Stomach (tissue), 19 donors: ENCODE measurements at places on chromosomes 5 and 9. TPM values are rescaled to one million over a fixed set of nuclear protein-coding genes. Genes with fewer than 3 reads are reported as not detected.

DNA sequence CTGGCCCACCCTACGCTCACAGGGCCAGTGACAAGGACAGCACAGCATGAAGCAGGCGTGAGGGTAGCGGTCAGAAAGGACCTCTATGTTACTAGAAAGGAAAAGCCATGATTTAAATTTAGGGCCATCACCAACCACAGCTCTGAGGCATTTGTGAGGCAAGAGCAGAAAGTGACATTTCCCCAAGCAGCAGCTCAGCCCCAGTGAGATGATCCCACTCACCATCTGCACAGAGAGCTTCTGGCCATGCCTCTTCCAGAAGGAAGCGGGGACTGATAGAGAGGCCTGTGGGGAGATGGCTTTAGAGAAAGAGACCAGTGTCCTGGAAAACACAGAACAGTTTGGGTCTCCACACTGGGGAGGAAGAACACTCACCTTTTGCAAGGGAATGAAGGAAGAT, 413.9 kb downstream of the SPOCK1 start:
- DNase-seq: no peak

DNA sequence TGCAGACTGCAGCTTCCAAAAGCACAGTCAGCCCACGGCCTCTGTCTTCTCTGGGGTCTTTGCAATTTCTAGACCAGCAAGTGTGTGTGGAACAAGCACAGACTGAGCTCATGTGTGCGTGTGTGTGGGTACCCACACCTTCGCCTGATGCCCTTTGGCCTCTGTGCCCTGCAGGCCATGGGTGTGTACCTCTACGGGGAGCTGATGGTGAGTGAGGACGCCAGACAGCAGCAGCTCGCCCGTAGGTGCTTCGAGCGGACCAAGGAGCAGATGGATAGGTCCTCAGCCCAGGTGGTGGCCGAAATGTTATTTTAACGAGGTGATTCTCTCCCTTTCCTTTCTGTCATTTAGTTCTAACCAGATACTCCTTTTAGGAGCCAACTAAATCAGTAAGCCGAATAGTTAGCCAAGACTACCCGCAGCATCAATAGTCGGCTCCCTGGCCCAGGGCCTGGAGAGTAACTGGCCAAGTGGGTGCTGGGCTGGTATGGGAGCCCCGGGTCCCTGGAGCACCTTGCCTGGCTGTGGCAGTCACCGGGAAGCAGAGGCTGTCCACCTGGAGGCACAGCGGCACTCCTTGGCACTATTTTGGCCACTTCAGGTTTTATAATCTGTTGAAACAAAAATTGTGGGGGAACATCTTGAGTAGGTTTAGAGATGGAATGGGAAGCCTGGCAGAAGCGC, 235.0 kb downstream of the FANCC start:
- DNase-seq: no peak

DNA sequence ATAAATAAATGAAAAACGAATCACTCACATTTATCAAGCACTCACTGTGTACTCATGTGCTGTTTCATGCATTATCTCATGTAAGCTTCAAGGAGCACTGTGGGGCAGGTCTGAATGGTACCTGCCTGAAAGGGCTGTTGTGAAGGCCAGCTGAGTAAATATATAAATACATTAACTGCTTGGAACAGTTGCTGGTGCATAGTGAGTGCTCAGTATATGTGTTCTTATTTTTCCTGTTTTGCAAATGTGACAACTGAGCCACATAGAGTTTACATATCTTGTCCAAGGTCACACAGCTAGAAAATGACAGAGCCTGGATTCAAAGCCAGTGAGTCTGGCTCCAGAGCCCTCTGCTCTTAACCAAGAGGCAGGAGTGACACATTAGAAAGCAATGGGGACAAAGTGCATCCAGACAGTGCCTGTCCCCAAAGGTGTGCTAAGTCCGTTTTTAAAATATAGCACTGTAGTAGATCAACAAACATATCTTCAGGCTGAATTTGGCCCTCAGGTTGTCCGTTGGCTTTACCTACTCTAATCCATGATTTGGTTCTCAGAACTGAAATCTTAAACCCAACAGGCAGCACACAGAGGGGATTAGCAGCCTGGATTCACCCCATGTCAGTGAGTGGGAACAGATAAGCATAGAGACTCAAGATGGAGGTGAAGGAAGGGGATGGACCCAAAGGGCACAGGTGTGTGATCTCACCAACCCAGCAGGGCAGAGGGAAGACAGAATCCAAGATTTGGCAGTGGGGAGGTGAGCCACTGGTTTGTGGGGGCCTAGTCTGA, 70.8 kb downstream of the WWC1 start:
- DNase-seq: no peak

GRCh38 chr5:41968153-41968723, 43.2 kb downstream of the FBXO4 start:
- no peak for DNase-seq

DNA sequence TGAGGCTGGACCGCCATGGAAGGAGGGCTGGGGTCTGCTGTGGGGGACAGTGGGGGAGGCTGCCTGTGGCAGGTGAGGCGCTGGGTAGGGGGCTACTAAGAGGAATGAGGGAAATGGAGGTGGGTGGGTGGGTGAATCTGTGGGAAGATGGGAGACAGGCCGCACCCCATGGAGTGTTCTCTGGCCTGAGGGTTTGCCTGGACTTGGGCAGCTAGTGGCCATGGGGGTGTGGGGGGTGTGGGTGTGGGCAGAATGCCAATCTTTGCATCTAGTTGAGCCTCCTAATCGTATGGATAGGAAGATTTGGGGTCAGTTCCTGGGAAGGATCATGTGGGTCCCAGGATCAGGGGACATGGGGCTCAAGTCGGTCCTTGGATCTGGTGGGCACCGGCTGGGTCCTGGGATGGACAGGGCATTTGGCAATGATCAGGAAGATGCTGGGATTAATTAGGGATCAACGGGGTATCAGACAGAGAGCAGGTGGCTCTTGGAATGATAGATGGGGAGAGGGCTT, 518 bp downstream of the ZDHHC12 start:
- peak; percentile 51 for DNase-seq

GRCh38 chr5:83914199-83914598, 193.5 kb upstream of the HAPLN1 start:
- DNase-seq: no peak

GRCh38 chr5:82772281-82772680, 304.9 kb downstream of the TMEM167A start:
- no peak for DNase-seq

- no peak for DNase-seq
These were observed 1.5 kb downstream of the C9orf40 start for GRCh38 chr9:74951107-74951720.

- DNase-seq: no peak
These were observed 78.4 kb downstream of the ADGRV1 start for GRCh38 chr5:90636948-90637347.

GRCh38 chr5:128920345-128921215, 44.7 kb upstream of the SLC27A6 start:
- DNase-seq: no peak

DNA sequence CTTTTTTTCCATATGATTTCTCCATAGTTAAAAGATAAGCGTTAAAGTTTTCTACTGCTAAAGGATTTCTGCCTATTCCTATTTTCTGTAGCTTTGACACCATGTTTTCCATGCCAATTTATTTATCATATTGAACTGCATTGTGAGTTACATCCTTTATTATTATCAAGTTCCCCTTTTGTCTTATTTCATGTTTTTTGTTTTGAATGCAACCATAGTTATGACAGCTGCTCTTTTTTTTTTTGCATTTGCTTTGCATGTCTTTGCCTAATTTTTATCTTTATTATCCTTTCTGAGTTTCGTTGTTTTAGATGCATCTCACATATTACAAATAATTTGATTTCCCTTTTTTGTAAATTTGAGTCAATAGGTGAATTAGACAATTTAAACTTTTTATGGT, 161.5 kb downstream of the DEPDC1B start:
- no peak for DNase-seq

DNA sequence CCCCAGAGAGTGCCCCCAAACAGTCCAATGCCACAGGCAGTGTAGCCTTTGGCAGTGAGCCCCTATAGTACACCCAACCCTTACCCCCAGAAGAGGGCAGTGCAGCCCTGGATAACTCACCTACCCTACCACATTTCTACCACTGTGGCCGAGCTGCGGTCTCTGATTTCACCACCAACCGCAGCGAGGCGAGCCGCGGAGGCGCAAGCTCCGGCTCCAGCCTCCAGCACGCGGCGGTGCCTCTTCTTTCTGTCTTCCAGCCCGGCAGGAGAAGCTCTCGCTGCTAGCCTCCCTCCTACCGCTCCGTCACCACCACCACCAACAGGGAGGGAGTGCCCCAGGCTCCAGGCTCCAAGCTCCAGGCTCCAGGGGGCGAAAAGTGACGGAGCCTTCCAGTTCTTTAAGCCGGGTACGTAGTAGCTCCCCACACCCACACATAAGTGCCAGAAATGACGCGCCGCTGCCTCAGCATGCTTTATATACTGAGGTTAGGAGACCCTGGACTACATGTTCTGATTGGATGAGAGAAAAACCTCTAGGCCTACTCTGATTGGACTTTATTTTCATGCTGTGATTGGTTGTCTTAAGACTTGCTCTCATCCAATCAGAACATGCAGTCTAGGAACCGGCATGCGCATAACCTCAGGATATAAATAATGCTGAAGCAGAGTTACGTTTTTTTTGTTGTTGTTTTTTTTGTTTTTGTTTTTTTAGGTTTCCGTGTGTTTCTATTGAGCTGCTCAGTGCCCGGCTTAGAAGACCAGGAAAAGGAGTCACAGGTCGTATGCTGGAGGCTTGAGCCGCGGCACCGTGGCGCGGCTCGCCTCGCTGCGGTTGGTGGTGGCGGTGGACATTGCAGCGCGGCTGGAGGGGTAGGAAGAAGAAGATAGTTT, at the start of gene PCAT7:
Gene PCAT7 (plus strand): TSS at position 645 of the 893 bp plus-strand sequence.
- peak; percentile 73 for DNase-seq

DNA sequence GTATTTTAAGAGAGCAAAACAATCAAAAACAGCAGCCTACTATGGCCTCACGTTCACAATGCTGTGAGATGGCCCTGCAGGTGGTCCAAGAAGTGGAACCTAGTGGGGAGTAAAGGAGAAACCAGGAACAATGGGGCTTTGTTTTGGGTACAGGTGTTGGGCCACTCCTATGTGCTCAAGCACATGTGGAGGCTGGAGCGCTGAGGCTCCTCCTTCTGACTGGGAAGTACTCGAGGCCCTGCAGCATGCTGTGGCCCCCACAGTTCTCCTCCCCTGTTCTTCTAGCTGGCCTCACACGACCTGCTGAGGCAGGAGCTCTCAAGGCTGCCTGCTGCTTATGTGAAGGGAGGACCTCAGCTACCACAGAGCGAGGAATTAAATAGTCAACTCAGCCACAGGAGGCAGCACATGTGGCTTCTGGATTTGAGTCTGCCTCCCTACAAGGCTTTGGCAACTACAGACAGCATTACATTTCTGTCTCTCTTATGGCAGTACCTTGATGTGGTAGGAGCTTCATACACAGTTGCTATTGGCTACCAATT, 482.3 kb downstream of the SPOCK1 start:
- DNase-seq: no peak

DNA sequence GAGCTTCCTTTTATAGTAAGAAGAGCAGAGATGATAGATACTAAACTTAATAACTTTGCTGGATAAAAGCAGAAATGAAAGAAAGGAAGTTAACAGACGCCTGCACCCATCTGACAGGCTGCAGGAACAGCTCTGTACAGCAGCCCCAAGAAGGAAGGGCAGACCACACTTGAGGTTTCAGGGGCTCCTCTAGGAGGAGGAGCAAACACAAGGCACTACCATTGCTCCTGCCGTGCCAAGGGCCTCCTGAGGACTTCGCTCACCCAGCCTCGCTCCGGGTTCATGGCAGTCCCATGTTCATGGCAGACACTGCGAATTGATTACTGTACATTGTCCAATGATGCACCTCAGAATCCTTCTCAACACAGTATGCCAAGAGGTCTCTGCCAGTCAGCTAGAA, 85.1 kb downstream of the AMBP start:
- DNase-seq: no peak

DNA sequence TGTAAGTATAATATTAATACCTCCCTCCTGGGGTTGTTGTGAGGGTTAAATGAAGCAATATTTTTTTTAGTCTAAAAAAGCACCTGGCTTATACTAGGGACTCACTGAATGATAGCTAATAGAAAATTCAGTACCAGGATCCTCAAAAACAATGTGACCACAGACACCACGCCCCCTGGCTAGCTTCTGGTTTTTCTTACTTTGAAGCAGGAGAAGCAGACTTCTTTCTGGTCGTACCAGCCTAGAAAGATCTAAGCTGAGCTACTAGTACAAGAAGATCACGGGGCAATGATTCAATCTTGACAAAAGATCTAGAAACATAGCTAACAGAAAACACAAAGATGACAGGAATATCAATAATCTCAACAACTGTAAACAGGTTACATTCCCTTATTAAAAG, 218.5 kb upstream of the SLC30A5 start:
- no peak for DNase-seq

Gene PCDHGB1
- 0.92 TPM for total RNA-seq

Gene CNTFR
- total RNA-seq: 2.8 TPM

Gene IFNA2
- not detected for total RNA-seq

Gene UIMC1
- total RNA-seq: 81.7 TPM

Gene TEK
- 25.5 TPM for total RNA-seq
